Liver (tissue), 10 donors: ENCODE measurements at places on chromosomes 3 and 15. TPM values are rescaled to one million over a fixed set of nuclear protein-coding genes. Genes with fewer than 3 reads are reported as not detected.

GRCh38 chr3:128416578-128417211 lies 50.0 kb downstream of the DNAJB8 start:
- no peaks in the 10 kb centered on the region for H3K4me1 ChIP-seq
- no peaks in the 10 kb centered on the region for H3K36me3 ChIP-seq
- H3K27ac ChIP-seq: no peak overlapping the region

DNA sequence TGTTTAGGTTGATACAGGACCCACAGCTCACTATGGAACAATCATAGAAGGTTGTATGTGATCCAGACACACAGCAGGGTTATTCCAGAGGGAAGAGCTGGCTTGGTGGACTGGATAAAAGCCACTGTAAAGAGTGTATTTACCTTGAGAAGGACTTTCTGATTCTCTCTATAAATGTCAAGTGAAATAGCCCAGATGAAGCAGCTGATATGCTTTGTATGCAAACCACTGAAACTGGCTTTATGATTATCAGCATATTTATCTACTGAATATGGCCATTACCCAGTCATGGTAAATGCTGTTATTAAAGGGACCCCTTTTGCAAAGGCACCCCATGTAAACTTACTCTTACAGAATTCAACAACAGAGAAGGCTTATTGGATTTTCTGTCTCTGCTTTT lies 28.1 kb downstream of the C3orf80 start:
- no peak overlapping the region for H3K27ac ChIP-seq
- no peak for DNase-seq
- H3K36me3 ChIP-seq: no peaks in the 10 kb centered on the region
- no peaks in the 10 kb centered on the region for H3K27me3 ChIP-seq
- no peak overlapping the region for H3K4me3 ChIP-seq

DNA sequence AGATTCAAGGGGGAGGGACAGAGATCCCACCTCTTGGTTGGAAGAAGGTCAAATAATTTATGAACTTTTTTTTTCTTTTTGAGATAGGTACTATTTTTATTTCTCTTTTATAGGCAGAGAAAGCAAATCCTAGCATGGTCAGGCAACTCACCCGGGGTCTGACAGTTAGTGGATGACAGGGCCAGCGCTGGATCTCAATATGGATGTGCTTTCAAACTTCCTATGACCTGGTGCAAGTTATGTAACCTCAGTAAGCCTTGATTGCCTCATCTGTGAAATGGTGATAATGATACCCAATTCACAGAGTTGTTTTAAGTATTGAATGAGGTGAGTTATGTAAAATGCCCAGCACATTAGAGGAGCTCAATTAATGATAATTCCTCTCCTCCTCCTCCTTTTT lies 86.8 kb upstream of the MEF2A start:
- H3K36me3 ChIP-seq: no peaks in the 10 kb centered on the region
- no peaks in the 10 kb centered on the region for H3K4me1 ChIP-seq
- no peaks in the 10 kb centered on the region for H3K27me3 ChIP-seq
- no peak overlapping the region for H3K4me3 ChIP-seq
- no peak for DNase-seq

DNA sequence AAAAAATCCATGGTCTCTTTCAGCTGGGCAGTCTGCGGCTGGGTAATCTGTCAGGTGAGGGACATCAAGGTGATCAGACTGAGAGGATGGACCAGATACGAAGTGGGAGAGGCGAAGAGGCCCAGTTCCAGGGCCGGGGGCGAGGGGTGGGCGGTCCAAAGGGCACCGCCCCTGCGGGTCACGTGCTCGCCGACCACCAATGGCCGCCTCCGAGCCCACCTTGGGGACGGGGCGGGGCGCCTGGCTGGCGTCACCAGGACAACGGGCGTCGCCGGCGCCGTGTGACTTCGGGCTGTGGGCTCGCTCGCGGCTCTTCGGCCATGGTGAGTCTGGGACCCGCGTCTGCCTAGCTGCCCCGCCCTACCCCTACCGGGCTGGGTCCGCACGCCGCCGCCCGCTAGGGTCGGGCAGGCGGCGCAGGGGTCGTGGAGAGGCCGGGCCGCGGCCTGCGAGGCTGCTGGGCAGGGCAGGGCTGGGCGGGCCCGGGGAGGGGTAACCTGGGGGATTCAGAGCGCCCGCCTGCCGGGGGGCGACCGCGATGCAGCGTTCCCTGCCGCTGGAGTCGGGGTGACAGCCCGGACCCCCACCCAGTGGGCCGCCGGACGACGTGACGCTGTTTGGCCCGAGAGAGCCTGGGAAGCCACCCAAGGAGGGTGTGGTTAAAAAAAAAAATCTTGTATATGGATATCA lies at the start of gene FBXL2:
Gene FBXL2, plus strand, starts transcription at position 250 of the 690 bp plus-strand sequence. Its CDS starts 71 bp downstream, at position 321.
- no peaks in the 10 kb centered on the region for H3K4me1 ChIP-seq
- no peak within 1 kb of the TSS for H3K27ac ChIP-seq
- no peak within 1 kb of the TSS for H3K4me3 ChIP-seq
- H3K27me3 ChIP-seq: no peaks in the 10 kb centered on the region
- DNase-seq: peak; percentile 60

GRCh38 chr3:159672728-159673688 lies 315.6 kb upstream of the IL12A start:
- H3K27ac ChIP-seq: no peak overlapping the region
- no peak for DNase-seq
- H3K4me3 ChIP-seq: no peak overlapping the region
- peaks cover 5% of the 10 kb centered on the region for H3K4me1 ChIP-seq
- H3K27me3 ChIP-seq: no peaks in the 10 kb centered on the region

GRCh38 chr3:55860049-55860721 lies 373.1 kb upstream of the WNT5A start:
- H3K27ac ChIP-seq: no peak overlapping the region
- no peaks in the 10 kb centered on the region for H3K27me3 ChIP-seq
- no peaks in the 10 kb centered on the region for H3K4me1 ChIP-seq

- H3K36me3 ChIP-seq: no peaks in the 10 kb centered on the region
- H3K4me3 ChIP-seq: no peak overlapping the region
- H3K27me3 ChIP-seq: no peaks in the 10 kb centered on the region
- H3K27ac ChIP-seq: no peak overlapping the region
- DNase-seq: no peak
Measured at GRCh38 chr15:59321000-59321689, 51.5 kb downstream of the MYO1E start.

GRCh38 chr15:33699691-33700447 lies 268.4 kb upstream of the CHRM5 start:
- no peak for DNase-seq
- no peaks in the 10 kb centered on the region for H3K27me3 ChIP-seq
- no peak overlapping the region for H3K4me3 ChIP-seq
- H3K36me3 ChIP-seq: no peaks in the 10 kb centered on the region
- no peak overlapping the region for H3K27ac ChIP-seq
- H3K4me1 ChIP-seq: no peaks in the 10 kb centered on the region

GRCh38 chr3:40432793-40433192 lies 24.3 kb upstream of the RPL14 start:
- H3K36me3 ChIP-seq: no peaks in the 10 kb centered on the region
- DNase-seq: no peak
- no peak overlapping the region for H3K4me3 ChIP-seq
- H3K27ac ChIP-seq: no peak overlapping the region
- H3K27me3 ChIP-seq: no peaks in the 10 kb centered on the region

- DNase-seq: no peak
- no peak overlapping the region for H3K27ac ChIP-seq
- no peak overlapping the region for H3K4me3 ChIP-seq
- no peaks in the 10 kb centered on the region for H3K36me3 ChIP-seq
Measured at GRCh38 chr3:194935061-194935460, 249.4 kb downstream of the FAM43A start.

DNA sequence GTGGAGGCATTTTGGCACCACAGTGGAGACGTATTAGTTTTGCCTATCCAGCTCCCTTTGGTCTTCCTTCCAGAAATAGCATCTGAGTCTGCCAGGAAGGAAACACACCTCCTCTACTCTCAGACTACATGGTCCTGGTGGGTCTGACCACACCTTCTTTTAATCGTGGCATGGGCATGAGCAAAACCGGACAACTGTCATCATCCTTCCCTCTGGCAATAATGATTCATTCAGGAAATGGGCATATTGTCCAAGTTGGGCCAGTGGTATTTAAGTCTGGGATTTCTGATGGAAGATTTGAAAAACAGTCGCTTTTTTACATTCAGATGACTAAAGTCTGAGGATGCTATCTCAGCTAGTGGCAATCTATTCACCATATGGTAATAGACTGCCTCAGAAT lies 601.0 kb upstream of the ADAMTS9 start:
- H3K4me1 ChIP-seq: peaks cover 8% of the 10 kb centered on the region
- no peak overlapping the region for H3K27ac ChIP-seq
- H3K36me3 ChIP-seq: no peaks in the 10 kb centered on the region
- H3K4me3 ChIP-seq: no peak overlapping the region
- DNase-seq: no peak
- H3K27me3 ChIP-seq: no peaks in the 10 kb centered on the region

GRCh38 chr3:153783106-153783505 lies 338.1 kb upstream of the ARHGEF26 start:
- H3K4me3 ChIP-seq: no peak overlapping the region
- H3K36me3 ChIP-seq: no peaks in the 10 kb centered on the region
- no peaks in the 10 kb centered on the region for H3K27me3 ChIP-seq
- H3K4me1 ChIP-seq: no peaks in the 10 kb centered on the region

DNA sequence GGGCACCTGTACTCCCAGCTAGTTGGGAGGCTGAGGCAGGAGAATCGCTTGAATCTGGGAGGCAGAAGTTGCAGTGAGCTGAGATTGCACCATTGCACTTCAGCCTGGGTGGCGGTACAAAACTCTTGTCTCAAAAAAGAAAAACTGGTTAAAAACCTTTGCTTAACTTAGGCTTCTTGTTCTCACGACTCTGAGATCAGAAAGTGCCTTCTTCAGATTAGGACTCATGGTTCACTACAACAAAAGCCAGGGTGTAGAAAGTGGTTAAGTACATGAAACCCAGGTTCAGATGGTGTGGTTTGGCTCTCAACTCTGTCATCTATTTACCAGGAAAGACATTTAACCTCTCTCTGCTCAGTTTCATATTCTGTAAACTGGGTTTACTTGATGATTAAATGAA lies 168.4 kb downstream of the TUSC7 start:
- H3K4me1 ChIP-seq: no peaks in the 10 kb centered on the region
- no peaks in the 10 kb centered on the region for H3K36me3 ChIP-seq
- H3K27ac ChIP-seq: no peak overlapping the region
- DNase-seq: no peak
- no peaks in the 10 kb centered on the region for H3K27me3 ChIP-seq

DNA sequence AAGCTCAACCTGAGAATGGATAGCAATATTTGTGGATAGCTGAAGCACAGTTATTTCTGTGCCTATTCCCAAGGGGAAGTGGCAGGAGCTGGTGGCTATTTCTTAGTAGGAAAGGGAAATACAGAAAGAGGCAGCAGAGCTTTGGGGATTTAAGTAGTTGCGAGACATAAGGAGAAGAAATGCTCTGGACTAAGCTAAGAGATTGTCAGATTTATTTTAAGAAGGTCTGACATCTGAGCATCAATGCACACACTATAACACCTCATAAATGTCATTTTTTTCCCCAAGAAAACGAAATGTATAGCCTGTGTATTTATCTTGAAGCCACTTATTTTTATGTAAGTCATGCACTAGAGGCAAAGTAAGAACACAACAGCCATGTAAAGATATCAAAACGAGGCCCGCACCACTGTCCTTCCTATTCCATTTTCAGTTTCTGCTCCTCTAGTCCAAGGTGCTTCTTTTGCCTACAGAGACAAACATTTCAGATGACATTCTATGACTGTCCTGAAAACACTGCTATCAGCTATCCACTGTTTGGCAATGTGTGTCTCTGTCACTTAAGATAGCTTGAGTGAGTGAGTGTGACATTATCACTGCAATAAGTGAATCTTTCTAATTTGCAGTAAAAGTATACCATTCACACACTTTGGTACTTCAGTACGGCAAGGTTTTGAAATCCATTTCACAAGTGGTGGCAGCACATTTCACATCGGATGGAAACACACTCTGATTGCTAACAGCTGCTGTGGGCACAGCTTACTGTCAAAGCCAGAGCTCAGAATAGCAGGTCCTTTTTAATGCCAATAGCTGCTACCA lies 62.7 kb upstream of the ICE2 start:
- peaks cover 3% of the 10 kb centered on the region for H3K4me1 ChIP-seq
- no peaks in the 10 kb centered on the region for H3K36me3 ChIP-seq
- no peak overlapping the region for H3K4me3 ChIP-seq
- H3K27me3 ChIP-seq: no peaks in the 10 kb centered on the region
- H3K27ac ChIP-seq: no peak overlapping the region

- no peaks in the 10 kb centered on the region for H3K27me3 ChIP-seq
- H3K4me3 ChIP-seq: no peak overlapping the region
- no peaks in the 10 kb centered on the region for H3K36me3 ChIP-seq
- no peak overlapping the region for H3K27ac ChIP-seq
- H3K4me1 ChIP-seq: no peaks in the 10 kb centered on the region
Measured at GRCh38 chr3:140715035-140715434, 37.2 kb downstream of the TRIM42 start.

- H3K27ac ChIP-seq: peak overlapping the region; percentile 63
- H3K27me3 ChIP-seq: no peaks in the 10 kb centered on the region
- peak overlapping the region; percentile 60 for H3K4me3 ChIP-seq
- peaks cover 32% of the 10 kb centered on the region for H3K4me1 ChIP-seq
Measured at GRCh38 chr15:82044373-82045178, 1.2 kb downstream of the MEX3B start.

DNA sequence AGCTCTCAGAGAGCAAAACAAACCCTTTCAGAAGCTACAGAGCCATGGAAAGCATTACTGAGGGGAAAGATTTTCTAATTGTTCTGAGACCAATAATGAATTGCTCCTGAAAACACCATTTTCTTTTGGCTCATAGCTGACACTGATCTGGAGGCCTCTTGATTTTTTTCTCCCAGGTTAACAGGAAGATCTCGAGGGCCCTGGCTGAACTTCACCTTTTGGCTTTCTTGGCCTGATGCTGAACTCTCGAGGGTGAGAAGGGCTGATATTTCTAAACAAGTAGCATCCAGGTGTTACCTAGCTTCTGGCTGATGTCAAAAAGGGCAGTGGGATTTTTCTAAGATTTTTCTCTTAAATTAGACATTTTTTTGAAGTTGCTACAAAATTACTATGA lies 19.9 kb upstream of the NFKBIZ start:
- no peaks in the 10 kb centered on the region for H3K27me3 ChIP-seq
- peaks cover 22% of the 10 kb centered on the region for H3K4me1 ChIP-seq
- no peak for DNase-seq
- peak overlapping the region; percentile 96 for H3K27ac ChIP-seq

DNA sequence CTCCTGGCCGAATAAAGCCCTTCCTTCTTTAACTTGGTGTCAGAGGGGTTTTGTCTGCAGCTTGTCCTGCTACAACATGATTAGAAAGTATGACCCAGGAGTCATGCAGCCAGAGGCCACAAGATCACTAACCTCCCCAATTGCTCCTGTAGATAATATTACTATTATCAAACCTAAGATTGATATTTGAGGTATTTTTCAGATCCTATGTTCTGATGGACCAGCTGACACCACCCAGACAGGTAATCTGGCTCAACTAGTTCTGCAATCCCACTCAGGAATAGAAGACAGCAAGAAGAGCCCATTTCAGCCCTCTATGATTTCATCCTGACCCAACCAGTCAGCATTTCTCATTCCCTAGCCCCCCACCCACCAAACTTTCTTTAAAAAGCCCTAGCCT lies 23.3 kb upstream of the LIMD1 start:
- H3K4me3 ChIP-seq: no peak overlapping the region
- no peak for DNase-seq
- H3K36me3 ChIP-seq: no peaks in the 10 kb centered on the region
- no peak overlapping the region for H3K27ac ChIP-seq

GRCh38 chr3:110093812-110094401 lies 756.6 kb upstream of the DPPA4 start:
- H3K36me3 ChIP-seq: no peaks in the 10 kb centered on the region
- H3K4me3 ChIP-seq: no peak overlapping the region
- DNase-seq: no peak
- H3K27me3 ChIP-seq: no peaks in the 10 kb centered on the region
- H3K4me1 ChIP-seq: no peaks in the 10 kb centered on the region

ISLR gene
- polyA plus RNA-seq: 4.2 TPM

CCDC80 gene
- polyA plus RNA-seq: 0.17 TPM

UROC1 gene
- 20.0 TPM for polyA plus RNA-seq

MUC13 gene
- 0.45 TPM for polyA plus RNA-seq

PRR20G gene
- polyA plus RNA-seq: not detected

SUMF1 gene
- polyA plus RNA-seq: 13.0 TPM

HTR3C gene
- not detected for polyA plus RNA-seq

TMEM42 gene
- 9.9 TPM for polyA plus RNA-seq
